ENCODE measurements at places on chromosomes 13 and 19. TPM values are rescaled to one million over a fixed set of nuclear protein-coding genes. Genes with fewer than 3 reads are reported as not detected.

The ACER1 gene
- total RNA-seq, result not detected

The C13orf42 gene
- not detected for total RNA-seq

The ATP4B gene
- not detected for total RNA-seq

The CGB5 gene
- total RNA-seq, result 0.85 TPM

The SHC2 gene
- 0.60 TPM for total RNA-seq

The CD177 gene
- total RNA-seq, result 0.07 TPM

The RASAL3 gene
- not detected for total RNA-seq

The FBXO27 gene
- 4.4 TPM for total RNA-seq

The GIPC3 gene
- 0.19 TPM for total RNA-seq

The AMER2 gene
- total RNA-seq, result not detected

The ZNF528 gene
- total RNA-seq, result 0.18 TPM

The UPK1A gene
- 0.79 TPM for total RNA-seq

The NXNL1 gene
- total RNA-seq, result not detected

The PSG2 gene
- not detected for total RNA-seq

The TPGS1 gene
- total RNA-seq, result 17.2 TPM

The LILRB2 gene
- 0.05 TPM for total RNA-seq

The DUS3L gene
- 26.6 TPM for total RNA-seq

The POU2F2 gene
- total RNA-seq, result 0.45 TPM

Measured in A549 treated with Mapracorat at 1 μM for 4 hours (cell line).